ENCODE measurements at places on chromosomes 12 and 14.

DNA sequence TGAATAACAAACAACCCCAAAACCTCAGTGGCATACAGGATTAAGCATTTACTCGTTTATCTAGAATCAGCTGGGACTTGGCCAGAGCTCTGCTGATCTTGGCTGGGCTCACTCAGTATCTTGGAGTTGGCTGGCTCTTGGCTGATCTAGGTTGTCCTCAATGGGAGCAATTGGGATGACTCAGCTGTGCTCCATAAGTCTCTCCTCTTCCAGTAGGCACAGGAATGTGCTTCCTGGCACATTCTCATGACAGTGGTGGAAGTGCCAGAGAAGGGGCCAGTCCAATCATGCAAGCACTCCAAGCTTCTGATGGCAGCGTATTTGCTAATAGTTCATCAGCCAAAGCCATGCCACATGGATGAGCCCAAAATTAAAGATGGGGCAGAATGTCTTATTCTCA lies 41.7 kb upstream of the ANO4 start:
- DNase-seq = no peak

GRCh38 chr12:130438243-130438620 lies 100.5 kb downstream of the PIWIL1 start:
- no peak for DNase-seq

- DNase-seq = no peak
These were observed 1.3 kb downstream of the PPFIA2 start for GRCh38 chr12:81757731-81758365.

GRCh38 chr14:93108105-93108504 lies 7.6 kb downstream of the ITPK1 start:
- no peak for DNase-seq

GRCh38 chr12:49121047-49121696 lies 10.0 kb downstream of the TUBA1B start:
- no peak for DNase-seq

DNA sequence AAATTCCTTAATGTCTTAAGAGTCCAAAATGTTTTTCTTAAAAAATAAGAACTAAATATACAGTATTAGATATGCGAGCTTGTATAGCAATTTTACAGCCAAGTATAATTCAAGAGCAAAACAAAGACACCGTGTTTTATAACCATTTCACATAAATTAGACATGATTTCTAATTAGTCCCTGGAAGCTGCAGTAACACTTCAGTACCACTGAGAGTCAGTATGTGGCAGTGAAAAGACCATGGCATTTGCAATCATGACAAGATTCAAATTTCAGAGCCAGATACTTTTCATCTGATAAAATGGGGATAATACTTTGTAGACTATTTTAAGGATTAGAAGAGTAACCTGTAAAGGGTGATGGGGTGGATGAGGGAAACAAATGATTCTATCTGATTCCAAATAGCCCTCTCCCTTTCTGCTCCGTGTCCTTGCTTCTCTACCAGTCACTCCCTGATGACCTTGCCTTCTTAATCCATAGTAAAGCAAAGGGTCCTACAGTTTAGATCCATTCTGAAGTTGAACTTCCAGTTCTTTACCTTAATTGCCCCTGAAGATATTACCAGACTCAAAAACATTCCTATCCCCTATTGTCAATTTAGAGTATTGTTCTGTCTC lies 145.4 kb upstream of the ABCD2 start:
- DNase-seq = no peak

DNA sequence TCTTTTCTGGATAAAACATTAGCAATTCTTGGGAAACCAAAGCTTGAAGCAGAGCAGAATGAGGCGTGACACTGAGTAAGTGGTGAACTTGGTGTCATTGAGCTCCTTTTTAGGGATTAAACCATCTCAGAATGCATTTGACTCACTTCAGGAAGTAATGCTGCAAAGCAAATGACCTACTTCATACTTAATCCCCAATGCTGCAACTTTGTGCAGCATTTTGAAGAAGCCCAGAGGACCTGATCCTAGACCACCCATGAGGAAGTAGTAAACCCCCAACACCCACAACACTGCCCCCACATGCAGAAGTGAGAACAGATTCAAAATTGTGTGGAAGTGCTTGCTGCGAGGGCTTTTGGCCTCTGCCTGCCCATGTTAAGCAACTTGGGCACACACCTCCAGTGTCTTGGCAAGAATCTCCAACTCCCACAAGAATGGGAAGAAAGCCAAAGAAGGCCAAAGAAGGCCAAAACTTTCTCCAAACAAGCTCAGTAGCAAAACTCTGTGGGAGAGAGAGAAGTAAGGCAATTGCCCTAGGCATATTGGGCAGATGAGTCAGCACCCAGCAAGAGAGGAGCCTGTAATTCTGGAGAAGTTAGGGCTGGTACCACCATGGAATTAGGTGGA lies 69.2 kb upstream of the ETV6 start:
- DNase-seq = no peak

GRCh38 chr14:34527591-34527990 lies 11.9 kb downstream of the EAPP start:
- no peak for DNase-seq
